Hippocampal formation (tissue), 2 donors: ENCODE measurements at places on chromosomes 3 and 15.

DNA sequence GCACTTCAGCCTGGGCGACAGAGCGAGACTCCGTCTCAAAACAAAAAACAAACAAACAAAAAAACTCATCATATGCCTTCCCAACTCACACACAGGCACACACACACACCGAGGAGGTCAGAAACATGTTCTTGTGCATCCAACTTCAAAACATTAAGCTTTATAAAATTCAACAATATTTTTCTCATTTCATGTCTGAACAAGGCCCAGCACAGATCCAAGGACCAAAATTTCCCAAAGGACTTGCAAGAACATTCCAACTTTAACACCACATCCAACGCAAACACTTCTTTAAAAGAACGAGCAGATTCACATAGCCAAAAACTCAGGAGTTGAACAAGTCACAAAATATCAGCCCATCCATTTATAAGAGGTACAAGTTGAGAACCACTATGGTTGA is 148.4 kb downstream of the MAGI1 start:
- no peak for DNase-seq

DNA sequence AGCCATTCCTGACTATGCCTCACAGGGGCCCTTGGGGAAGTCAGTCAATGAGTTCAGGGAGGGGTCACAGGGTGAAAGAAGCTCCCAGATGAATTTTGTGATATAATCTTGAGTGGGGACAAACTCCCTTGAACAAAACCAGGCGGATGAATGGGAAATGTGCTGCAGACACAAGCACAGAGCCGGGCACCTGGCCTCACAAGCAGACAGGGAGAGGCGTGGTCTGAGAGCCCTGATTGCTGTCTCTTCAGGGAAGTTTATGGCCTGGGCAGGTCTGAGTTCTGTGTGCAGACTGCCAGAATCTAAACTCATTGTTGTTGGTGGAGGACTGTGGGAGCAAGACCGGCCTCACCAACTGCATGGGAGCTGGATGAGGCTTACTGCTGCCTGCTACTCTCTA is 591.8 kb downstream of the EPHA3 start:
- no peak for DNase-seq

DNA sequence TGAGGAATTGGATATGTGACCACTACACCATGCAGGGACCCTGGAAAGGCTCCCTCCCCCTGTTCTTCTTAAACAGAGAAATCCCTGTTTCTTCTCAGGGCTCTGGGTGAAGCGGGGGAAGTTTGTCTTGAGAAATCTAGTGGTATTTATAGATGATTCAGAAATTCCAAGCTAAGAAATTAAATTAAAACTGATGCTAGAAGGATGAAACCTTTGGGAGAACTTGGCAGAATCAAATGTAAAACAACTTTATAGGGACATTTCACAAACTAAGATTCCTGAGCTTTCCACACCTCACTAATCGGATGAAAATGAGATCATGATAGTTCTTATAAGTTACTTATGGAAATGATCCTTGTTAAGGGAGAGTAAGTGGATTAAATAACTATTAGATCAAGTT is 54.2 kb downstream of the FBXL2 start:
- DNase-seq = no peak

GRCh38 chr3:162774613-162775100 is 1278.0 kb downstream of the OTOL1 start:
- DNase-seq = no peak

DNA sequence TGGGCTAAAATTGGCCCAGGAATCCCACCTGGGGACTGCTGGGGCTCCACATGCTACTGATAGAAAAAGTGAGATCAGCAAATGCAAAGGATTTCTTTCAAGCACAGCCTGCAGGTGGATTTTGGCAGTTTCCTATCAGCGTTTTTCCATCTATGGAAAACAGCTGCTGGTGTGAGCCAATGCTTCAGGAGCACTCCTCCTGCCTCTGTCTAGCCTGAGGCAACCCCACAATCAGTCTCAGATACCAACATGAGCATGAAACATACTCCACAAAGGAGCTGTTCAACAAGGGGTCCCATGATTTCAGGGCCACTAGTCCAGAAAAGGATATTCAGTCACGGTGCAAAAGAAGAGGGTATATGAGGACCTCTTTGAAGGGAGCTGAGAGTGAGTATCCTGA is 311.5 kb upstream of the THBS1 start:
- DNase-seq = no peak

DNA sequence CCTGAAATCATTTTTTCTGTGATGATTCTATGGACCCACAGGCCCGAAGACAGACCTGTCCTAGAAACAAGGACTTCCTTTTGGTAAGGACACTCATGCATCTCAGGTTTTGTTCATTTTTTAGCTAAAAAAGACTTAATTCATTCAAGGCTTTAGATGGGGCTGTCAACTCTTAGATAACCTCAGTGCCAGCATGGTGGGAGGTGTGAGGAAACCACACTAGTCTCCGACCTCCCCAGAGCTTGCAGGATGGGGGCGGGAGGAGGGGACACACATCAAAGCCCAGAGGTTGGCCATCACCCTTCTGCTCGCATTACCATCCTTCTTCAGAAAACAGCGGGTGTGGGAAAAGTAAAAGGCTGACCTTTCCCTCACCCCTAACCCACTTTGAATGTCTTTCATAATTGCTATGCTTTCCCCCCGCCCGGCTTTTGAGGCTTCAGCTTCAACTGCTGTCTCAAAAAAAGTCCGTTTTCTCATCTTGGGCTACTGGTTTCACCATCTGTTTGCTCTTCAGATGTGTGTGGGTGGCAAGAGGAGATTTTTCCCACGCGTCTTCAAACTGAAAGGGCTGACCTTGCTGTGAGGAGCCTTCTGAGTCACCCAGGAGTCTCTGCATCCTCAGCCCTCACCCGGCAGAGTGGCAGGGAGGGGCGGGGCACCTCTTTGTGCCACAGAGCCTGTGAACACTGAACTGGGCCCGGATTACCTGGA is 27.6 kb upstream of the CXCR6 start:
- no peak for DNase-seq

- no peak for DNase-seq
Observed at GRCh38 chr3:127257351-127257750, 30.5 kb downstream of the PRR20G start.

DNA sequence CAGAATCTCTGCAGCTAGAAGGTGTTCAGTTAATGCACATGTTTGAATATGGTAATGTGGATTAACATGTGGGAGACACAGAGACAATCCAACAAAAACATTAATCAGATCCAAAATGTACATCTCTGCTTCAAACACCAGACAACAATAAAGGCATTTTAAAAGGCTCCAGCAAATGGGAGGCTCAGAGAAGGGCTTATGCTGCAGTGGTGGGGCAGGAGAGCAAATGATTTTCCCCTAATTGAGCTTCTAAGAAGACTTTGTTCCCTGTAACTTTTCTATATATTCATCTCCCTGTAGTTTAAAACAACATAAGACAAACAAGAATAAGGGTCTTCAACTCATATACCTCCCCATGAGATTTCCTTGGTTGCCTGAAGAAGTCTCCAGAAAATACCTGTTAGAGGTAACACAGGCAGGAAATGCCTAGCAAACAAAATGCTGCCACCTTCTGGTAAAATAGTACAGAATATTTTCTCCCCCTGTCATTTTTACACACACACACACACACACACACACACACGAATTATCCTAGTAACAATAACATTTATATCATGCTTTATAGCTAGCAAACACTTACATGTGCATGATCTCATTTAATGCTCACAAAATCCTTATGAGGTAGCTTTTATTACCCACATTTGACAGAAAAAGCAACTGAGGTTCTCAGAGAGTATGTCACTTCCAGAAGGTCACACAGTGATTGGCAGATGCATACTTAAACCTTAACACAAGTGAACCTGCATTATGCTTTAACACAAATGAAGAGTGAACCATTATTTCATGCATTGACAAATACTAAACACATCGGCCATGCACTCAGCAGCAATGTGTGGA is 123.4 kb upstream of the MB21D2 start:
- DNase-seq = peak; percentile 13

DNA sequence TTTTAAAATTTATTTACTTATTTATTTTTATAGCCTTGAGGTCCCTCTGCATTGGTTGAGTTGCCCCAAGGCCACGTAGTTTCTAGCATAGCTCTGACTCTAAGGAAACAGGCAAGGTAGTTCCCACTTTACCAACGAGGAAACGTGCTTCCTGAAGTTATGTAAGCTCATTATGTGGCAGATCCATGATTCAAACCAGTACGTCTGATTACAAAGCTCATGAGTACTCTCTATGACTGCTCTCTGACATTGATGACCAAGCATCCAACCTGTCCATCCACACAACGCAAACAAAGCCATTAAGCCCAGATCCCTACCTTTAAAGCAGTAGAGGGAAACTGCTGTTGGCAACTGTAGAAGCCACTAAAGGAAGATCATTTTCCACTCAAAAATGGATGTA is 25.6 kb downstream of the WWTR1 start:
- DNase-seq = no peak

GRCh38 chr3:58168498-58168897 is 42.3 kb downstream of the DNASE1L3 start:
- DNase-seq = no peak

DNA sequence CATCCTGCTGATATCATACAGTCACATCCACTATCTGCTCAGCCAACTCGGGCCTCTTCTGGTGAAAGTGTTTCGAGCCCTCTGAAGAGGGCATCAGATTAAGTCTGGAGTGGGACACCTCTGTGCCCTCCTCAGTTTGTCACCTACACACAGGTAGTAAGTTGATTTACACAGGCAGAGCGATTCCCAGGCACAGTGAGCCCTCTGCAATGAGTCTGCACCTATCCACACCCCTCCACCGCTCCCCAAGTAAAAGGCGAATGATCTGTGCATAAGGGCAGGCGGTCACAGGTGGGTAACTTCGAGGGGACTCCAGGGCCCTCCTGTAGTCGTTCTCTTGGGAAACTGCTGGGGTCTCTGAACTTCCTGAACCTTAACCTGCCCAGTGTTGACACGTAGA is 152.0 kb downstream of the ATP10A start:
- DNase-seq = no peak

GRCh38 chr3:121111914-121112612 is 204.1 kb downstream of the STXBP5L start:
- no peak for DNase-seq

- DNase-seq = no peak
Observed at GRCh38 chr3:4284865-4285264, 18.3 kb upstream of the SETMAR start.

DNA sequence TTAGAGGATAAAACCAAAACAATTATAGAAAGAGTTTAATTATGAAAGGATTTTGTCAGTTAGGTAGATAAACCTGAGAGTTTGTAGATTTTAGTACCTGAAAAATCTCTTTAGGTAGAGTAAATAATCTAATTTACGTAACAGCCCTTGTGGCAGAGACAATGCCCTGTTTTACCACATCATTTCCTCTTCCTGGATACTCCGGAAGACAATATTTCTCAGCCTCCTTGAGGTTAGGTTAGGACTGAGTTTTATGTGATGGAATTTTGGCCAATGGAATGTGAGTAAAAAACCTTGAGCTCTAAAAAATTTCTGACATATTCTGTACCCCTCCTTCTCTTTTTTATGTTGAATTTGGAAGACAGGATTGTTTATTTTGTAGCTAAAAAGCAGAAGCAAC is 50.7 kb upstream of the TPRG1 start:
- DNase-seq = no peak

GRCh38 chr3:52527039-52527731 is 6.5 kb downstream of the NT5DC2 start:
- DNase-seq = no peak

GRCh38 chr15:78069052-78069414 is 8.5 kb downstream of the TBC1D2B start:
- DNase-seq = no peak

DNA sequence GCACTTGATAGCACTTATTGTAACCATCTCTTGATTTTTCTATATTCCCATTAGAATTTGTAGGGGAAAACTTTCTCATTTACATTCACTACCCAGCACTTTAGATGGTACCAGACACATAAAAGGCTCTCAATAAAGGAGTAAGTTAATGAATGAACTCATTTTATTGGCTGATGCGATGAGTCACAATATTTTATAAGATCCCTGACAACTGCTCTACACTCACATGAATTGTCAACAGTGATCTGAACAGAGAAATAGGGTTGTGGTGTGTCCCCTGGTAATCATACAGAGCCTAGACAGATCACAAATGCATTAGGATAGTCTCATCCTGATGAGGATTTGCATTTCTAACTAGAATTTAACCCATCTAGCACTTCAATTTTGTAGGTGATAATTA is 567.6 kb upstream of the ARPP21 start:
- DNase-seq = no peak

DNA sequence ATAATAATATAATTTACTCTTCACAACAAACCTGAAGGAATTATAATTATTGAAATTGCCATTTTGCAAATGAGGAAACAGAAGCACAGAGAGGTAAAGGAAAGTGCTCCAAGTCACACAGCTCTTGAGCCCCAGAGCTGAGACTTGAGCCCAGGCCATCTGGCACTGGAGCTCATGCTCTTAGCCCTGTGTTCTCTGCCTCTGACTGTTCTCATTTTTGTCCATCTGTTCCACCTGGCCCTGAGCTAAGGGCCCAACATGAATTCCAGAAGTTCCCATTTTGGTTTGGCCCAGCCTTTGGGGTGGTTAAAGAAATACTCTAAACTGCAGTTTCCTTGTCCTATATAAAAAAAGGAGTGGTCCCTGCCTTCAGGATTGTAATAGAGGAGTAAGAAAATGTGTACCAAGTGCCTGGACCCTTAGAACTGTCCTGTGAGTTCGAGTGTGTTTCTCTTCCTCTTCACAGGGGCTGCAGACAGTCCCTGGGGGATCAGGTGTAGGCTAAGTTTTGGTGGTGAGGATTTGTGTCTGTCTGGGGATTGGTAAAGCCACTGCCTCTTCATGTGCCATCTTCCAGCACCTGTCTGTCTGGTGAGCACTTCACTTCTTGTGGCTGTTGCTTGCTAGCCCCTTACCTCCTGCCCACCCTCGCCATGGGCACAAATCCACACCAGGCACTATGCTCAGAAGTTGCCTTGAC is 91.8 kb downstream of the DNAJB8 start:
- DNase-seq = no peak

- DNase-seq = no peak
Observed at GRCh38 chr15:41936649-41937567, 35.4 kb downstream of the EHD4 start.

DNA sequence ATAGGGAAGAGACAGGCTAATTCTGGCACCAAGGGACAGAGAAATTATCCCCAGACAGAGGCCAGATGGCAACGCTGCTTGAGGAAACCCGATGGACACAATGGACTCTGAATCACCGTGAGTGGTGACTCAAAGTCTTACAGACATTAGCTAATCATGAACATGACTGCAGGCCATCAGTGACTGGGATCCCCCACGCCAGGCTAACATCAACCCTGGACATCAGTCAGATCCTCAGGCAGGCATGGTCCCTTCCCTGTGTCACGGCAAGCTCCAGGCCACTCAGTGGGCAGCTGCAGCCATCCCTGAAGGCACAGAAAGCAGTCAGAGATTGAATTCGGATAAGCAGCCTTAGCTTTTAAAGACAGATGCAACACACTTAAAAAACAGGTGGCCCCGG is 23.8 kb upstream of the OXTR start:
- no peak for DNase-seq
